ENCODE measurements at places on chromosomes 6 and 20. TPM values are rescaled to one million over a fixed set of nuclear protein-coding genes. Genes with fewer than 3 reads are reported as not detected.
A peak's percentile ranks its signal among the peaks of the same experiment; 100 is the strongest.

Gene PCSK2
- total RNA-seq, result not detected

DNA sequence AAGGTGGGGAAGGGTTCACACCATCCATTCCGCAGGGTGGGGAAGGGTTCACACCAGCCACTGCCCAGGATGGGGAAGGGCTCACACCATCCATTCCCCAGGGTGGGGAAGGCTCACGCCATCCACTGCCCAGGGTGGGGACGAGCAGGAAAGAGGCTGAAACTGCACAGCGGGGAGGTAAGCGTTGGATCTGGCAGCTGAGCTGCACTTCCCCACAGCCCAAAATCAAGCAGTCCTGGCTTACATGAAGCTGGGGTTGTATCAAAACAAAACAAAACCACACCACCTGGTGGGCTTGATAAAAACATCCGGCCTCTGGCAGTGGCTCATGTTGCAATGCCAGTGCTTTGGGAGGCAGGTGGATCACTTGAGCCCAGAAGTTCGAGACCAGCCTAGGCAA is 268.5 kb downstream of the TAF4 start:
- peak; percentile 5 for DNase-seq

Gene GSTA3
- not detected for total RNA-seq

DNA sequence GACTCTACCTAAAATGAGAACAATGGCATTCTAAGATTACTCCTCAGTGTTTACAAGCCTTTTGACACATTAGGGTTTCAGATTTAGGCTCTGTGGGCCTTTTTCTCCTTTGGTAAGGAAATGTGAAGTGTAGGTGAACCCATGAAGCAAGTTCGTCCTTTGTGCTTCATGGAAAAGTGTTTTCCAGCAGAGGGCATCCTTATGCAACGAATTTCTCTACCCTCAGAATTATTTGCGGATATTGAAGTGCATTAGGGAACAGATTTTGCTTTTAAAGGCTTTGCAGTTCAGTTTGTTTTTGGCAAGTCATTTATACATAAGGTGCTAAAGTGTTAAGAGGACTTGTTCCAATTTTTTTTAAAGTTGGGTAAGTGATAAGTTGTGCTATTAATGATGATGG is 55.7 kb upstream of the FERMT1 start:
- DNase-seq, result peak; percentile 32

DNA sequence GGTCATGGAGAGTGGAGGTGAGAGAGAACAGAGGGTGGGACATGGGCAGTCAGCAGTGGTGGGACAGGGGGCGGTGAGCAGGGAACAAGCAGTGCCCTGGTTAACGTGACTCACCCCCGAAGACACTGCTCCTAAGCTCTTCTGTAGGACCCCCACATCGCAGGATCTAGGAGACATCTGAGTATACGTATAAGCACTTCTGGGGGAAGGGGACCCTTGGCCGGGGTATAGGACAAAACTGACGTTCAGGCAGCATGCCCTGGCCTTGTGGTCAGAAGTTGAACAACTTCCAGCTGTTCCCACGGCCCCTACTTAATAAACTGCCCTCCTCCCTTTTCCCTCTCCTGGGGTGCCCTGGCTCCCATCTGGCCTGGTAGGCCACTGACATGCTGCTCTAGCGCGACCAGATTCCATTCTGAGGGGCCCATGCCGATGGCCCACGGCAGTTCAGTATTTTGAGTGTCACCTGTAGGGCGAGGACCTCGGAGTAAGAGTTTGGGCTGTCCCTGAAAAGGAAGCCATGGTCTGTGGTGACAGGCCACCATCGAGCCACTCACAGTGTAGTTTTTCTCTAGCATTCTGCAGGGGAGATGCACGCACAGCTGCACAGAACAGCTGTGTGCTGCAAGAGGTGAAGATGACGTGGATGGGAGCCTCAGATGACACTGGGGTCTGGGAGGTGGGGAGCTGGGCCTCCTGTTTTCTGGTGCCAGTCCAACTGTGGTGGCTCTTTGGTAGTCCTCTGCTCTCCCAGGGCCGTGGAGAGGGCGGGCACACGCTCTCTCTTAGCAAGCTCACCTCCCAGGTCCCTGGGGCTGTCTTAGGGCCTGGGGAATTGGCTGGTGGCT is 38.4 kb downstream of the PPP1R3G start:
- DNase-seq, result no peak

Gene MUC21
- not detected for total RNA-seq

Gene BTNL2
- not detected for total RNA-seq

DNA sequence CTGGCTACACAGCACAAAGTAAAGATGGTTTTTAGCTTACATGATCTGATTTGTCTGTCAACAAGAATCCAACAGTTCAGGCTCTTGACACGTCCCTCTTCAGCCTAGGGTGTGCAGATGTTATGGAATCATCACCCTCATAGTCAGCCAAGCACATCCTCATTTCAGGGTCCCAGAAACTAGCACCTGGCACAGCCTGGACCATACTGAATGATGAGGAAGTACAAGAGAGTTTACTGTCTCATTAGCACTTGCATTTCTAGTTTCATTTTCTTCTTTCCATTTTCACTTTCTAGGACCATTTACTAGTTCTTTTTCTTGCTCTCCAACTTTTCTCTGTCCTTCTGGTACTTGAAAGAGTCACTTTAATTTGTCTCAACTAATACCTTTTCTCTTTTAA is 6.5 kb downstream of the RIPOR2 start:
- no peak for DNase-seq

- no peak for DNase-seq
Observed at GRCh38 chr6:33064723-33065122, 8.7 kb downstream of the HLA-DPA1 start.

DNA sequence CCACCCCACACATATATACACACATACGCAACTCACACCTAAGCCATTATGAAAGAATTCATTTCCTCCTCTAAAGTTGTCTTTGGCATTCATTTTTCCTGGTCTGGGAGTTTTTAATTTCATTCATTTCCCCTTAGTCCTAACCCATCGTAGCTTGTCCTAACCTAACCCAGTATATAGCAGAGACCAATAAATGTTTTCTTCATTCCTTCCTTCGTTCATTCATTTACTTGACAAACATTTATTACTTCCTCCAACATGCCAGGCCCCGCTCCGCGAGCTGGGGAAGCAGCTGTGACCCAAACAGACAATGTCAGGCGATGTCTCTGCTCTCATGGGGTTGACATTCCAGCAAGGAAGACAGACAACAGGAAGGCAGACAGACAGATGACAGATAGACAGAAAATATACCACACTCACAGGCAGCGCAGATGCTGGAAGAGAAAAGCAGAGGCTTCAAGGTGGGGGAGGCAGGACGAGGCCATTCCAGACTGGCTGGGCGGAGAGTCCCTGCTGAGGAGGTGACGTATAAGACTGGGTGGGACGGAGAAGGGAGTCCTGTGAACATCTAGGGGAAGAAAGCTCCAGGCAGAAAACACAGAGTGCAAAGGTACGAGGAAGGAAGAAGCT is 33.7 kb upstream of the SIRPA start:
- peak; percentile 34 for DNase-seq

- no peak for DNase-seq
Observed at GRCh38 chr6:41713650-41714291, 21.6 kb downstream of the TFEB start.

GRCh38 chr6:84707171-84707570 is 57.2 kb downstream of the TBX18 start:
- DNase-seq, result no peak

- DNase-seq, result peak; percentile 18
Observed at GRCh38 chr20:40497899-40498691, 190.9 kb downstream of the MAFB start.

GRCh38 chr20:1724901-1725300 is 67.3 kb upstream of the SIRPG start:
- no peak for DNase-seq

Gene TFAP2B
- total RNA-seq, result not detected

GRCh38 chr6:130203370-130203769 is 19.4 kb downstream of the SAMD3 start:
- DNase-seq, result no peak

Gene TTBK1
- total RNA-seq, result under 0.01 TPM

- no peak for DNase-seq
Observed at GRCh38 chr6:107442938-107443607, 16.3 kb downstream of the PDSS2 start.

DNA sequence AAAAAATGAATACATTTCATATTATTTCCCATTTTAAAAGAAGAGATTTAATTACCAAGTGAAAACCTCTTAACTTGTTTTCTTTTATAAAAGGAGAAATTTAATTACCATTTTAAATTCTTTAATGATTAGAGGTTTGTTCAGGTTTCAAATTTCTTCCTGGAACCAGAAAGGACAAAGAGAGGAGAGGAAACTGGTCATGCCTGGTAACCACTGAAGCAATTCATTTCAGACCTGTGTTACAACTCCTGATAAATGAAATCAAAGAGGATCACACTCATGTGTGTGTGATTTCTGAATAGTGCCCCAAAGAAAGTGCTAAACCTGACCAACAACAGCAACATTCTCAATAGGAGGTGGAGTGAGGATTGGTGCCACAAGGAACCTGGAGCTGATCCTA is 12.6 kb upstream of the SLPI start:
- no peak for DNase-seq

- no peak for DNase-seq
Observed at GRCh38 chr6:723540-723939, 30.6 kb upstream of the EXOC2 start.

DNA sequence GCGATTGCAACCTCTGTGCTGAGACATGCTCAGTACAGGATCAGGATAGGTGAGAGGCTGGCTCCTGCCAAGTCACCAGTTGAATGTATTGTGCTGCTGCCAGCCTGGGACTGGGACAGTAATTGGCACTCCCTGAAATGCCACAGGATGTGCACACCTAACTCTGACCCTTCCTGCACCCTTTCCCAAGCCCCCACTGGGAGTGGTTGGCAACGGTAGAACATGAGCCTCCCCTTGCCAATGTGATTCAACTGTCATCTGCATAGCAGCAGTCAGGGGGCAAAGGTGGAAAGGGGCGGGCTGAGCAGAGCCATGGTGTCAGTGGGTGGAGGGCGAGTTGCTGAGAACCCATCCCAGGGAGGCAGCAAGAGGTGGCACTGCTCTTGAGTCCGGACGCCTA is 15.4 kb downstream of the SPINT3 start:
- DNase-seq, result no peak

- DNase-seq, result no peak
Observed at GRCh38 chr6:158646023-158646910, 1.7 kb upstream of the DYNLT1 start.

- DNase-seq, result no peak
Observed at GRCh38 chr20:62296724-62297448, 5.9 kb upstream of the ADRM1 start.

Gene CNR1
- total RNA-seq, result not detected

Gene LST1
- not detected for total RNA-seq

DNA sequence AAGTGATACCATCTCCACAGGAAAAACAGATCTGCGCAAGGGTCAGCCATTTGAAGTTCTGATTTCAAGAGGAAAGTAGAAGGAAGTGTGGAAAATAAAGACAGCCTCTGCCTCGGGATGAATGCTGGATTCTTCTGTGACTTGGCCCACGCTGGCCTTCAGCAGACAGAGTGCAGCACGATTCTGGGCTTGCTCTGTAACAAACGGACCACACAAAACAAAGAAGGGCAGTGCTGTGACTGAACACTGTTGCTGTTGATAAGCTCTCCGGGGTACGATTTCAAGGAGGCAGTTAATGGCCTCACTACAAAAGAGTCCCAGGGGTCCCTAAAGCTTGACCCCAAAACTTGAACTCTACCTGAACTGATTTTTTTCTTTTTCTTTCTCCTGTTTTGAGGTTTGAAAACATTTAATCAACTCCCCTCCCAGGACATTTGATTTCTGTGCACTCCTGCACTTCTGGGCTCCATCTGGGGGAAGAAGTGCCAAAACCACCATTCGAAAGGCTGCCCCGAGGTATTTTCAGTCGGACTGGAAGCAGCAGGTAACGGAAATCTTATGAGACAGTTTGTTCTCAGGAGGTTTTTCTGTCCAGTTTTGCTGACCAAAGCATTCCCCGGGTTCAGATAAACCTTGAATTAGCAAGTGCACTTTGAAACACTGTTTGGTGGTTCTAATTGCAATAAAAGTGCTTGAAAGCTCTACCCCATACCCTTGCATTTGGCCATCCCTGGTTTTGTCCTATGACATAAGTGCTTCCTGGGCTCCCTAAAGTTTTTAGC is 189.6 kb downstream of the MYLK4 start:
- DNase-seq, result no peak

Gene COX4I2
- total RNA-seq, result not detected

DNA sequence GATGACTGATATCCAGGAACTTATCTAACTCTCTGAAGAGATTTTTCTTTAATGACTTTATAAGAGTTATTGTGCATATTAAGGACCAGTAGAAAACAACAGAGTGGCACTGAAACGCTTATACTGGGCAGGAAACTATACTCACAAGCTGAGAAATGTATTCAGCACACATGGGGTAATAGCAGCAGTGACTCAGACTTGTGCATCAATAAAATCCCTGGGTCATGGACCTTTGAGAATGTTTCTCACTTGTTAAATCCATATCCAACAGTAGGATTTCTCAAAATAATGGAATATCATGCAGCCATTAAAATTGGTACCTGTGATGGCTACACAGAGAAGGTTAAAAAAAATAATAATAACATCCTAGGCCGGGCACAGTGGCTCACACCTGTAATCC is 219.5 kb downstream of the BTBD9 start:
- DNase-seq, result no peak

Data from fibroblast of lung (primary cell).